ENCODE measurements at places on chromosomes 3 and 15.
A peak's percentile ranks its signal among the peaks of the same experiment; 100 is the strongest.

DNA sequence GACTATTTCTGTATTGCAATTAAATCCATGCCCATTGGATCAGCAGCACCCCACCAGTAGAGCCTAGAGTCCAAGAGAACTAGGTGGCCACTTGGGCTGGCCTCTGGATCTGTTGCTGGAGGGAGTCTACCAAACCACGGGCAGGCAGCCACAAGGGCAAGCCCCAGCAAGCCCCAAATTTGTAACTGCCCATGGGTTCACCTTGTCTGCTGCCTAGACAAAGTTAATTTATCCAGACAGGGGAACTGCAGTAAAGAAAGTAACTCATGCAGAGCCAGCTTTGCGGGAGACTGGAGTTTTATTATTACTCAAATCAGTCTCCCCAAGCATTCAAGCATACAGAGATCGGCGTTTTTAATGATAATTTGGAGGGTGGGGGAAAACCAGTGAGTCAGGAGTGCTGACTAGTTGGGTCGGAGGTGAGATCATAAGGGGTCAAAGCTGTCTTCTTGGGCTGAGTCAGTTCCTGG is 74.0 kb upstream of the TERB2 start:
- DNase-seq: no peak

DNA sequence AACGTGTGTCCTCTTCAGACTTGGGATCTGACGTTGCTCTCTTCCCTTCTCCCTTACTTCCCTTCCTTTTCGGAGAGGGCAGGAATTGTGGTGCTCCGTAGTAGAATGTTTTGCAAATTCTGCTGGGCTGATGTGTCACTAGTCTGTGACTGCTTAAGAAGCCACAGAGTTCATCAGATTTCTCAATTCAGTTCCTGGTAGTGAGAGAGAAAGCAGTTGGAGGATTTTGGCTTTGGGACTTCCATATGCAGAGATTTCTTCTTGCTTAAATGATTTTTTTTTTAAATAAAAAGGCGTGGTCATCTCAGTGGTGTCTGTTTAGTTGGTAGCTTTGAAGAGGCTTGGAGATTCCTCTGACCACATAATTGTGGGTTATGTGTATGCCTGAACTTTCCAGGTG is 10.1 kb downstream of the CEMIP start:
- no peak for DNase-seq

- no peak for DNase-seq
These were observed 335.5 kb upstream of the CBLB start for GRCh38 chr3:106204160-106204868.

DNA sequence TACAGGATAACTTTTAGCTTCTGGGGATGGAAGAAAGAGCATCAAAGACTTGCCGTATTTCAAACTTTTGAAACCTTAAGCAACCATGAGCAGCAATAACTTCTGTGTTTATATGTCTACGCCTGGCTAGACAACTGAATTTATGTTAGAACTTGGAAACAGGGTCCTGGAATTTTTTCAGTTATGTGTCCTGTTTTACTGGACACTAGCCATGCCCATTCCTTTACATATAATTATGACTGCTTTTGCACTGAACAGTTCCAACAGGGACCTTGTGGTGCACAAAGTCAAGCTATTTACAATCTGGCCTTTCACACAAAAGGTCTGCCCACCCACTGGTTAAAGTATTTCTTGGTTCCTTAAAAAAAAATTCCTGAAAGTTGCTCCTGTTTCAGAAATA is 37.1 kb downstream of the TJP1 start:
- no peak for DNase-seq

DNA sequence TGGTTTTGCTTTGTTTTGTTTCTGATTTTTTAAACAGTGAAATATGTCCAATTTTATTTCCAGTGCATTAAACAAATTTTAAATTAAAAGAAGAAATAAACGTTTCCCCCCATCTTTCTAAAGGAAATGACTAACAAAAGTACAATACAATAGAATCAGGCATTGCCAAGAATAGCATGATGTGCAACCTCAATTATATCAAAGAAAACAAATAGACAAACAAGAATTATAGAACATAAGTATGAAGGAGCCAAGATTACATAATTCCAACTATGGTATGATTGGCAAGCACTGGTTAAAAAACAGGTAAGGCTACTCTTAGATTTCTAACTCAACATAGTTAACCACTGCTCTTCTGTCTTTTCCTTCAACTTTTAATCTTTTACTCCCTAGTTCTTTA is 26.4 kb downstream of the TIGIT start:
- DNase-seq: no peak

GRCh38 chr3:128914966-128915645 is 35.7 kb downstream of the ACAD9 start:
- DNase-seq: no peak

DNA sequence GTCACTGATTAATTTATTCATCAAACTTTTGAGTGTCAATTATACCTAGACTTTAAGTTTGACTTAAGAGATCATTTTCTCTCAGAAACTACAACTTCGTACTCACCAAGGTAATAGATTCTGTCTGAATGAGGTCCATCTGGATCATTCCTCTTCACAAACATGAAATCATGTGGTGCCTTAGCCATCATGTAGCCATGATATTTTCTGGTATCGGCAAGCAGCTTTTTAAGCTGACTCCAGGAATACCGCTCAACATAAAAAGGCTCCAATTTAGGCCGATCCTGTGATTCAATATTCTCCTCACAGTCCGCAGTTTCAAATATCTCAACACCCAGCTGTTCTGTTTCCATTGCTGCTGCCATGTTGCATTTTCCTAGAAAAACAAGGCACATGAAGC is 5.3 kb downstream of the DPP8 start:
- no peak for DNase-seq

- no peak for DNase-seq
These were observed 42.8 kb upstream of the RNU6-1 start for GRCh38 chr15:67882487-67883233.

DNA sequence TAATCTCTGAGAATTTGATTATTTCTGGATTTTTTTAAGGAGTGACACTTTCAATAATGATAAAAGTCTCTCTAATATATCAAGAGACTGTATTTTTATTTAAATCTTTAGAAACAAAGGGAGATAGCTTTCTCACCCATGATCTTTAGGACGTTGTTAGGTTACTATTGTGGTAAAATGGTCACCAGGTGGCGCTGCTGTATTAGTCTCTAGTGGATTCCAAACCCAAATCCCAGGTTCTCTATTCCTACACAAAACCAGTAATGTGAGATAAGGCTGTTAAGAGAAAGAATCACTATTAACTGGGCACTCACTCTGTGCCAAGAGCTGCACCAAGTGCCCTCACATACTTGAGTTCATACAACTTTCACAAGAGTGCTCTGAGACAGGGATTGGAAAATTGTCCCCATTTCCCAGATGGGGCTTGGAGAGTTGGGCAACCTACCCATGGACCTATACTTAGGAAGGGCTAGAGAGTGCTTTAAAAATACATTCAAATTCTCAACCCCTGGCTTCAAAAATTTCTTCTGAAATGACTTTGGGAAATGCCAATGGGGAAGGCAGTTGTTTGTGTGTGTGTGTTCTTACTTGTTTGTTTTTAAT is 593.4 kb upstream of the TGFBR2 start:
- DNase-seq: peak; percentile 19

GRCh38 chr3:189286188-189286587 is 114.4 kb downstream of the TPRG1 start:
- no peak for DNase-seq

- DNase-seq: no peak
These were observed 151.8 kb downstream of the ITPR1 start for GRCh38 chr3:4644951-4645350.

GRCh38 chr15:65375871-65376607 is 1.8 kb downstream of the IGDCC3 start:
- no peak for DNase-seq

DNA sequence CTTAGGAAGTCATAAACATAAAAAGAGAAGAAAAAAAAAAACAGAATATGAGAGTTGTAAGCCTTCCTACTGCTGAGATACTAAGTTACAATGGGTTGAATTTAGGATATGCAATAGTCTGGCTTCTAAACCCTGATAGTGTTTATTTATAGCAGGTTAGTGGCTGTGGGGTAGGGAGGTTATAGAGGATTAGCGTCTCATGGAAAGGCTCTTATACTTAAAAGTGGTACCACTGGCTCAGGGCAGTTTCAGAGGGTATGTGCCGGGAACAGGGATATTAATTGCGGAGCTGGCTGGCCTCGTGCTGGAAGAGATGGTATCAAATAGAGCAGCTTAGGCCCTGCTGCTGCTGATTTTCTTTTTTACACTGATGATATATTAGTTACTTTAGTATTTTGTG is 60.8 kb downstream of the PFN2 start:
- DNase-seq: no peak

DNA sequence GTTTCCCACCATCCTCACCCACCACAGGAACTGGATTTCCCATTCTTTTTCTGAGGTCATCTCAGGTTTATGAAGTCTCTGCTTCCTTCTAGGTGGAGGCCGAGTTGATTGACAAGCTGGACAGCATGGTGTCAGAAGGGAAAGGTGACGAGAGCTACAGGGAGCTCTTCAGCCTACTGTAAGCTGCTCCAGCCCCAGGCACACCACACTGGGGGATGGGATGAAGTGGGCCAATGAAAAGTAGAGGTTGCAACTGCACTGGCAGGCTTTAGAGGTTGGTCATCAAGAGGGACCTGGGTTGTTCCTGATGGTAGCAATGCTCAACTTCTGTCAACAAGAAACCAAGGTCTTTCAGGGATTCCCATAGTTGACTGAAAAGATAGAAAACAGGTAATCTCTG is 55.0 kb upstream of the MANF start:
- no peak for DNase-seq

DNA sequence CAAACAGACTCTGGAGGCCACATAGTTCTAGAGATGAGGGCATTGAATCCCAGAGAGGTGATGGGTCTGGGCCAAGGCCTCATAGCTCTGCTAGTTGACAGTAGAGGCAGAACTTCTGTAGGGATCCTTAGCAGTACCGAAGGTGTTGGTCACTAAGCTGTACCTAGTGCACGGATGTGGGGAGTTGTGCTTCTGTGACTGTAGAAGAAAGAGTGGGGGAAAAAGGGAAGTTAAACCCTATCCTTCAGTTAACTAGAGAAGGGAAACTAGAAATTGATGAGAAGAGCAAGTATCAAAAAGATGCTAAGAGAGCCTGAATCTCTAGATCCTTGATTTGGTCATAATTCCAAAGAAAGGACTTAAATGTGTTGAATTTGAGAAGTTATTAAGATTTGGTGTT is 186.7 kb downstream of the NFKBIZ start:
- no peak for DNase-seq

GRCh38 chr15:41568350-41569017 is 9.5 kb downstream of the TYRO3 start:
- DNase-seq: no peak

DNA sequence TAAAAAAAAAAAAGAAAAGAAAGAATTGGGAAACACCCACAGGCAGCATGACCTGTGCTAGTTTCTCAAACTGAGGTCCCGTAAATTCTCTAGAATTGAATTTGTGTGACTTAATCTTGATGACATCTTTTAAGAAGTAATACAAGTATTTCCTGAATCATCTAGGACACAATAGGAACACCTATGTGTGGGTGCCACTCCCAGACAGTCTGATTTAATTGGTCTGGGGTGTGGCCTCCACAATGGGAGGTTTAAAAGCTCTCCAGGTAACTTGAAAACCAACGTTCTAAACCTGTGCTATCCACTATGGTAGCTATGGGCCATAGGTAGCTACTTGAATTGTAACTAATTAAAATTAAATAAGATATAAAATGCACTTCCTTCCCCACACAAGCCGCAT is 28.1 kb downstream of the CFAP92 start:
- no peak for DNase-seq

GRCh38 chr3:45566196-45566595 is 28.4 kb upstream of the LIMD1 start:
- DNase-seq: no peak

DNA sequence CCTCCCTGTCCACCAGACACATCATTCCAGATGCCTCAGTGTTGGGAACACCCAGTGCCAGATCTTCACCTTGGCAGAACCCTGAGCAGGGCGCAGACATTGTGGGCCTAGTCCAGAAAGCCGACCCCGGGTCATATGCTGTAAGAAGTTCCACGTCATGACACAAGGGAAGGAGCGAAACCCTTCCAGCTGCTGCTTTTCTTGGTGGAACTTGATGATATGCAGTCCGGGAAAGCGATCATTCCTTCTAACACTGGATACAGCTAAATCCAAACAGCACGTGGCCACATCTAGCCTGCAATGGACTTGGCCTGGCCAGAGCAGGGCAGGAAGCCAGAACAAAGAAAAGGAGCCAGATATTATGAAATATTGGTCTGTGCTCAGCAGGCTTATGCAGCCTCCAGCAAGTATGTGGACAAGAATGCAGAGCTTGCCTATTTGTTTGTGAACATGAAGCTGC is 22.0 kb downstream of the GASK1A start:
- no peak for DNase-seq

DNA sequence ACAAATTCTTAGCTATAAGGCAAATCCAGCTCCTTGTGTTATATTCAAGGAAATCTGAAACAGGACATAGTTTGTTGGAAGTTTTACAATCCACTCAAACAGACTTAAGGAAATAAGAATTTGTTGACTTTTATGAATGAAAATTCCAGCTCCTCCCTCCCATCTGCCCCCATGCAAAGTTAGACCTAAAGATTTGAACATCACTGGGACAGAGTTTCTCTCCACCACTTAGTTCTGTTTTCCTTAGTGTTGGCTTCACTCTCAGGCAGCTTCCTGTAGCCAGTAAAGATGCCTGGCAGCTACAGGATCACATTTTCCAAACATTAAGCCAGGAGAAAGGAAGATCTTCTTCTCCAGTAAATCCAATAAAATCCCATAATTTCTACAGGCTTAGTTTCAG is 265.0 kb downstream of the TAFA4 start:
- DNase-seq: no peak

DNA sequence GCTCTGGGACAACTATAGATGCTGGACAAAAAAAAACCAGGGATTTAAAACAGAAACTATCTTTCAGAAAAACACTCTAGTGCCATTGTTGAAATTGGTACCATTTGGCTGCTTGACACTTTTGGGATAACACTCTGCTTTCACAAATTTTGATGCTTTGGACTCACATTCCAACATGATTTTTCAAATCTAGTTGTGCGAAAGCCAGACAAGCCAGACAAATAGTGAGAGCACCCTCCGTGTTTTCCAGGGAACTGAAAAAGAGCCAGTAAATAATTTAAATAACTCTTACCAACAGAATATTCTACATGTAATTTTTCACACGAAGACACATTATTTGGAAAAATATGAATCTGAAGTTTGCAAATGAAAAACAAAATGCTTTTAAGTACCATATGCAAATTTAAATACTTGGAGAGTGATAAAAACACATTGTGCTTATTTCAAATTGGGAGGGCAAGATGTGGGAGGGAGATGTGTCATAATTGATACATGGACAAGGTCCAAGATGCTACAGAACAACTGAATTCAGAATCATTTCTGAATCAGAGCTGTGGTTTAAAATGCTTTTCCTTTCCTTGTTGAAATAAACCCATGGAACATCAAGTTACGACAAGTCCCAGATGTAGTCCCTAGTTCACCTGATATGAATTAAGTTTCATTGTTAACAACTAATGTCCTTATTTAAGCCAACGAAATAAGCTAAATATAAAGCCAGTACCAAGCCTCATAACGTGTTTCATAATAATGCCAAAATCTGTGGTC is 144.2 kb upstream of the SOX2 start:
- DNase-seq: no peak

- no peak for DNase-seq
These were observed 158.5 kb upstream of the TPM1 start for GRCh38 chr15:62883938-62884479.

GRCh38 chr15:51144021-51144532 is 49.4 kb upstream of the TNFAIP8L3 start:
- DNase-seq: no peak

- DNase-seq: no peak
These were observed 531.0 kb upstream of the NR2F2 start for GRCh38 chr15:95799286-95800200.
